ENCODE measurements at places on chromosomes 4 and X. TPM values are rescaled to one million over a fixed set of nuclear protein-coding genes. Genes with fewer than 3 reads are reported as not detected.
A peak's percentile ranks its signal among the peaks of the same experiment; 100 is the strongest.

- no peak for DNase-seq
Measured at GRCh38 chrX:129818123-129818522, 25.6 kb downstream of the ZDHHC9 start.

GRCh38 chr4:12555011-12555410 is 929.1 kb downstream of the RAB28 start:
- DNase-seq = no peak

DNA sequence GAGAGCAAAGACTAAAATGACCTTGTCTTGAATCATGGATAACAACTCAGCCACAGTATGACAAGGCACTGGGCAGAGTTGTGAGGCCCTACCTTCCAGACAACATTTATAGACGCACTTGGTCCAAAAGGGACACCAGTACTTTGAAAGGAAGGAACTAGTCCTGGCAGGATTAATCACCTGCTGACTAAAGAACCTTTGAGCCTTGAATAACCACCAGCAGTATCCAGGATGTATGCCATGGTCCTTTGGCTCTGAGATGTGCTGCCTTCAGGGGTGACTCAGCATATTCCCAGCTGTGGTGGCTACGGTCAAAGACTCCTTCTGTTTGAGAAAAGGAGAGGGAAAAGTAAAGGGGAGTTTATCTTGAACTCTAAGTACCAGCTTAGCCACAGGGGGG is 118.1 kb upstream of the PRR32 start:
- no peak for DNase-seq

- DNase-seq = no peak
Measured at GRCh38 chrX:24282381-24283126, 31.3 kb downstream of the SUPT20HL2 start.

DNA sequence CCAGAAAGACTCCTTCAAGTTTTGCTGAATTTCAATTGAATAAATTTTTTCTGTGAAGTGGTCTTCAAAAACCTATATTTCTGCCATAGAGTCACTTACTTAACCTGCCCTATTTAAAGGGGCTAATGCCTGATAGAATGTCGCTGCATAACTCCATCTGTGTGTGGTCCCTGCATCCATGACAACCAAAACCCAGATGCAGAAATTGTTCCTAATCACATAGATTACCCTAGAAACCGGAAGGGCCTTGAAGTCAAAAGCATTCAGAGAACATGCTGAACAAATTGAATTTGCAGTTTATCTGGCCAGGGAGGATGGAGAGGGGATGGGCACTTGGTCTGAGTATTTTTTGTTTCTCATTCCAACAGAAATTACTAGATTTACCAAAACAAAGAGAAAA is 1.5 kb upstream of the PARM1 start:
- DNase-seq = no peak

- no peak for DNase-seq
Measured at GRCh38 chr4:15416357-15417232, 11.2 kb upstream of the C1QTNF7 start.

DNA sequence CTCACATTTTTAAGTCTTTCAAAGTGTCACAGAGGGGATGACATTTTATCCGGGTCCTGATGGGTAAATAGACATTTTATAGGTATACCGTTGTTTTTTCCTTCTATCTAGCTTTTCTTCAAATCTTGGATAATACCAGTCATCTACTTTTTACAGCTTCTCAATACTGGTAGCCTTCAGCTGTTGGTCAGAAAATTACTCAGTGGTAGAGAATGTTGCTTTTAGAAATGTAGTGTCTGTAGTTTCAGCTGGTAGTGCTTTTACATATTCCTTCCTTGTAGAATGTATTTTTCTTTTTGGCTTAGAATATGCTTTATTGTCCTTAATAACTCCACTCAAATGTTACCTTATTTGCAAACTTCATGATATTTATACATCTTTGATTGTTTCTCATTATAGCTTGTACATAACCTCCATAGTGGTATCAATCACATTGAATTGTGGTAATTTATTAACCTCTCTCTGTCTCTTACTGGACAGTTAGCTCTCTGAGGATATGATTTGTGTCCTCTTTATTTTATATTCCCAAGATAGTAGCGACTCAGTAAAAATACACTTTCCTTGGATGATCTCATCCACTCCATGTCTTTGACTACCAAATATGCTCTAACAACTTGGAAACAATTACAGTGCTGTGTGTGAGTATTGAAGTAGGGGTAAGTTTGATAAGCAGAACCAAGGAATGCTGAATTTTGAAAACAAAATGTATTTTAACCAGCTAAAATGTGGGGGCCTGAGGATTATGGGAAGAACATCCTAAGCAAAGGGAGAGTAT is 53.8 kb downstream of the RAP1GDS1 start:
- peak; percentile 9 for DNase-seq

DNA sequence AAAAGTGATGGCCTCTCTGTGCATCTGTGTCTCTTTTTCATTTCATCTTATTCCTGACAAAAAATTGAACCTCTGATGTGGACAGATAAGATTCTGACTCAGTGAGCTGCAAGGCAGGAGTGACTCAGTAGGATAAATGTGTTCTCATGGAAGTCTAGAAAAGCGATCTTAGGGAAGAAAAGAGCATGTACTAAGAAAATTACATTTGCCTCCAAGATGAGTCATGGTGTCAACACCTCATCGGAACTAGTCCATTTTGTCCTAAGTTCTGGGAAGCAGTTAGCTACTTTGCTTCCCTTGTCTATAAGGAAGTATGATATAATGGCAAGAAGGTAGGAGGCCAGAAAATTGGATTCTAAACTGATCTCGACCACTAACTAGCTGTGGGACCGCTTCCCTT is 83.5 kb upstream of the AFF2 start:
- no peak for DNase-seq

DNA sequence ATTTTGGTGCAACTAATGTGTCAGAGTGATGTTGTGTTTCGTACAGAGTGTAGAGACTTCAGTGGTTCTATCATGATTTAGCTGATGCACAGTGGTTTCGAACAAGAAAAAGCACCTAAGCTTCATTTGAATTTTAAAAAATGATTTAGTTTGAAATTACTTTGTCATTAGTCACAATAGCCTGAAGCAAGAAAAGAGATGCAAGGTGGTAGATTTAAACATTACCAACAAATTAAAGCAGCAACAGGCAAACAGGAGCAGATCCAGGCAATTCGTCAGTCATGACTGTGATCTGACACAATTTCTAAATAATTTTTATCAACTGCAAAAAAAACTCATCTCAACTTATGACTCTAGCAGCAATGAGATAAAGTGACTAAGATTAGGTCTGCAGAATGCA is 24.6 kb upstream of the COX7B2 start:
- DNase-seq = no peak

- peak; percentile 46 for DNase-seq
Measured at GRCh38 chrX:46686003-46686645, 72.8 kb downstream of the SLC9A7 start.

- no peak for DNase-seq
Measured at GRCh38 chr4:118363166-118363565, 10.4 kb upstream of the PRSS12 start.

GRCh38 chr4:170623899-170624298 is 534.1 kb upstream of the AADAT start:
- no peak for DNase-seq

- peak; percentile 12 for DNase-seq
Measured at GRCh38 chr4:147826288-147826646, 94.4 kb downstream of the ARHGAP10 start.

GRCh38 chr4:168511780-168512489 is 15.1 kb downstream of the PALLD start:
- peak; percentile 19 for DNase-seq

Gene STOX2
- 3.9 TPM for total RNA-seq

Gene FRAS1
- 0.20 TPM for total RNA-seq

Gene HCCS
- 15.5 TPM for total RNA-seq

Gene TAF7L
- under 0.01 TPM for total RNA-seq

Gene SPATA4
- not detected for total RNA-seq

Gene SLC2A9
- 0.65 TPM for total RNA-seq
